GM13976 (cell line): ENCODE measurements at places on chromosomes 3 and 15.
A peak's percentile ranks its signal among the peaks of the same experiment; 100 is the strongest.

DNA sequence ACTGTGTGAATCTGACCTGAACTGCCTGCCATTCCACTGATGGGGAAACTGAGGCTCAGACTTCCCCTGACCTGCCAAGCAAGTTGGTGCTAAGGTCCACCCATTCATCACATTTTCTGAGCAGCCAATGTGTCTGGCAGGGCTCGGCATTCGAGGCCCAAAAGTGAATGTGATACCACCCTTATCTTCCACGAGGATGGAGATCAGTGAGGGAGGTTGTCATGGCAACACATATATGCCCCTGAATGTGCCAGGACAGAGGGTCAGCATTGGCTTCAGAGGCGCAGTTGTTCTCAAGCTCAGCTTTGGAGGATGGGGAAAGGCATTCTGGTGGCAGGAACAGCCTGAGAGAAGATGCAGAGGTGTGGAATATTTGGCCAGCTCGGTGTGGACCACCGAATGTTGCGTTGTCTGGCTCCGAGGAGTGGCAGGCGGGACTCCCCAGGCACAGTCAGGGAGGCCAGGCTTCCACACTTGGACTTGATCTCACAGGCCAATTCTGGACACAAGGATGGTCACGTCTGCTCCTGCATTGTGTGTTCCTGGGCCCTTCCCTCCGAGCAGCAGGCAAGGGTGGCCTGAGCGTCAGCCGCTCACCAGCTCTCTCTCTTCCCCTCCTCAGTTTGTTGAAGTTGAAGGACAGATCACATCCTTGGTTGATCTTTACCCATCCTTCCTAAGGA is 63.4 kb downstream of the GRIP2 start:
- DNase-seq: no peak

DNA sequence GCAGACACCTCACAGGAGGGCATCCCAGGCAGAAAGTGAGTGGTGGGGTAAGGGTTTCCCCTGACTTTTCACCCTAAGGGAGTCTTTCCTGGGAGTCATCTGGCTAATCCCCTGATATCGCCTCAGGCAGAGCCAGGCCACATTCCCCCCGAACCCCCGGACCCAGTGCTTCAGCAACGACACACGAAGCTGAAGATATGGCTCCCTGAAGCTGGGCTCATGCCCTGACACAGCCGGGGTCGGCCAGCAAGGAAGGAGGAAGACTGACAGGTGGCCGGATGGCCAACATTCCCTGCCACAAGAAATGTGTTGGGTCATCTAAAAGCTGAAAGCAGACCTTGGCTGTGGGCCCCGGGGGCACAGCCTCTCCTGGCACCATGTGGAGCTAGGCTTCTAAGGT is 14.4 kb downstream of the CHST13 start:
- DNase-seq: no peak

GRCh38 chr3:124856677-124857076 is 30.5 kb downstream of the ITGB5 start:
- DNase-seq: no peak

- DNase-seq: no peak
Measured at GRCh38 chr3:25037049-25037547, 391.0 kb upstream of the RARB start.

GRCh38 chr3:48012659-48013058 is 3.6 kb downstream of the MAP4 start:
- no peak for DNase-seq

GRCh38 chr3:40557575-40558161 is 32.9 kb downstream of the ZNF621 start:
- DNase-seq: peak; percentile 16

DNA sequence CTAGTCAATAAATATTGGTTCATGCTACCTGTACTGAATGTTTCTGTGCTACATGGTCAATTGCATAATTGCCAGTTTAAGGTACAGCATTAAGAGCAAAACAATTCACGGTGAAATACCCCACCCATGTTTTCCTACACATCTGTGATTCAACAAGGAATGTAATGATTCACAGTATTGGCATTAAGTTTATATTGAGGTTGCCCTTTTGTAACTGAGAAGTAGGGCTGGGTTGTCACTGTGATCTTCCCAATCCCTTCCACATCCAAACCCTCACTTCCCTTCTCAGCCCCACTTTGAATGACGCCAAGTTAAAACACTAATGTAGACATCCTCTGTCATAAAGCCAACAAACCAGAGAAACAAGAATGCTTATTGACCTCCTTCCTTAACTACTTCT is 112.0 kb upstream of the TJP1 start:
- DNase-seq: no peak

DNA sequence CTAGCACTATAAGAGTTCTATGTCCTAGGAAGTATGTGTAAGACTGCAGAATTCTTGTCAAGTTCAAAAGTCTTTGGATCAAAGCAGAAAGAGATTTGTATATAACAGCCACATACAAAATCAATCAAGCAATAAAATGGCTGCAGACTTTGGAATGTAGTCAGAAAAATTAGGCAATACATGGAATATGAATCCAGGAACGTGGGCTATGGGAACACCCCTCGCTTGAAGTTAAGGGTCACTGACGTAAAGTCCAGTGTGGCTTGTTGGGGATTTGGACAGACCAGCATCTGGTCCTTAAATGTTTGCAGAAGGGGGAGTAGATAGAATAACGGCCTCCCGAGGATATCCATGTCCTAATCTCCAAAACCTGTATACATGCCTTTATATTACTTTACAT is 178.6 kb downstream of the ADAMTS9 start:
- no peak for DNase-seq
